ENCODE measurements at places on chromosomes 16 and 17. TPM values are rescaled to one million over a fixed set of nuclear protein-coding genes. Genes with fewer than 3 reads are reported as not detected.
A peak's percentile ranks its signal among the peaks of the same experiment; 100 is the strongest.

- no peak overlapping the region for H3K4me3 ChIP-seq
- no peaks in the 10 kb centered on the region for H3K27me3 ChIP-seq
- no peaks in the 10 kb centered on the region for H3K4me1 ChIP-seq
- no peak for DNase-seq
- peaks cover 6% of the 10 kb centered on the region for H3K36me3 ChIP-seq
- H3K27ac ChIP-seq, result no peak overlapping the region
Observed at GRCh38 chr17:30422171-30422570, 43.4 kb downstream of the CPD start.

TBKBP1 gene
- 28.3 TPM for total RNA-seq

DNA sequence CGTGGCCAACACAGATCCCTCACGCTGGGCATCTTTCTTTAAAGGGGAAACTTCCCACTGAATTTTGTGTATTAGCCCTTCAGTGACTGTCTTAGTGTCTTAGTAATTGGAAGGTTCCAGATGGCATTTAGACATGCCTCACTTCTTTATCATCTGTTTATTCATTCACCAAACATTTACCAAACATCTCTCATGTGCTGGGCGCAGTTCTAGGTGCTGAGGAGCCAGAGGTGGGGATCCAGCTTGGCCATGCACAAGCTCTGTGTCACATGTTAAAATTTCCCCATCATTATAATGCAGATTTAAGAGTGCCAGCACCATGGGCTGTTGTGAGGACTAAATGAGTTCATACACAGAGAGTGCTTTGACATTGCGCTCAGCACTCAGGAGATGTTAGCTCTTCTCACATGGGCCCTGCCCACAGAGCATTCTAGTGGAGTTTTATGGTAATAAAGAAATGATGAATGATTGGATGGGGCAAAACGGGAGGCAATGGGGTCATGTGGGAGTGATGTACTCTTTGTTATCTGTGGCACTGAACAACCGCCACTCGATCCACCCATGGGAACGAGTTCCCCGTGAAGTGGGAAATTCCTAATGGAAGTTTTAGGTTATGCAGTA lies 119.7 kb downstream of the SNX29 start:
- peaks cover 56% of the 10 kb centered on the region for H3K4me1 ChIP-seq
- DNase-seq, result no peak
- no peaks in the 10 kb centered on the region for H3K27me3 ChIP-seq
- H3K36me3 ChIP-seq, result no peaks in the 10 kb centered on the region
- peak overlapping the region; percentile 7 for H3K27ac ChIP-seq

DNA sequence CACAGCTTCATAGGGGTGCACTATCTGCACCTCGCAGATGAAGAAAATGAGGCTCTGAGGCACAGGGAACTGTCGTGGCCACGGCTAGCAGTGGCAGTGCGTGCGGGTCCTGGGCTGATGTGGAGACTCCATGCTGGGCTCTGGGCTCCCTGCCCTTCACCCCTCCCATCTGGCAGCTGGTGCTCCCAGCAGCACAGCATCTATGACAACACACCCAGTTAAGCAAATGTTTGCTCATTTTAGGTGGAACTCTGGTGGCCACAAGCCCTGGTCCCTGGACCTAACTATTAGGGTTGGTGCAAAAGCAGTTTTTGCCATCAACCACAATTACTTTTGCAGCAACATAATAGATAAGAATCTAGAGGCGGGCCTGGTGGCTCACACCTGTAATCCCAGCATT lies 30.9 kb downstream of the IFT140 start:
- H3K36me3 ChIP-seq, result peaks cover 39% of the 10 kb centered on the region
- H3K27ac ChIP-seq, result no peak overlapping the region
- DNase-seq, result no peak
- no peaks in the 10 kb centered on the region for H3K4me1 ChIP-seq
- no peak overlapping the region for H3K4me3 ChIP-seq
- H3K27me3 ChIP-seq, result no peaks in the 10 kb centered on the region

ARL4D gene
- 8.8 TPM for total RNA-seq

EFNB3 gene
- 5.0 TPM for total RNA-seq

- no peaks in the 10 kb centered on the region for H3K36me3 ChIP-seq
- H3K4me1 ChIP-seq, result peaks cover 27% of the 10 kb centered on the region
- H3K27ac ChIP-seq, result peak within 1 kb of the TSS; percentile 70
Observed at GRCh38 chr17:2029911-2030778, at the start of gene DPH1. Gene DPH1 (plus strand): TSS chr17:2030153. CDS start chr17:2030170, 17 bp downstream.

DNA sequence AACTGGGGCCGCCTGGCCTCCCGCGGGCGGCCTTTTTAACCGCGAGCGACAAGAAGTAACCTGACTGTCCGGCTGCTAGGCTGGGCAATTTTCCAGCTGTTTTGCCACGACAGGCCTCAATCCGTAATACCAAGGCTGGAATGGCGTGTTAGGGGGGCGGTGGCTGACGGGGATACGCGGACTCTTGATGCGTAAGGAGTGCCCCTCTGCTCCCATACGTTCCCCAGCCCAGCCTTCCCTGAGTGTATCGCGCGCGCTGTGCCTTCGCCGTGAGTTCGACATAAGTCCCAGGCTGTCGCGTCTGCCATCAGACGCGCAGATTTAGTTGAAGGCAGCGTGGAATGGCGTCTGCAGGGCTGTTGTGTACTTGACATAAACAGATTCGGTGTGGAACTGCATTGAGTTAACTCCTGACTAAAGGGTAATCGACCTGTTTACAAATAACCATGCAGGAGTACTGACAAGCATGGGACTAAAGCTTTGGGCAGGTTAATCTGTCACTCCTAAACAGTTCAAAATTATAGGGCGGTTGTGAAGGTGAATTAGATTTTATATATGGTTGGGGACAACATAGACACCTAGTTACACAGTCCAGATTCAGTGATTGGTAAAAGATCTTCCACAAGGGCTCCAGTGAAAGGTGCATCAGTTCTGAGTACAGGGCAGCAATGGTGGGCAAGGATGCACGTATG lies 16.6 kb upstream of the ERN1 start:
- no peak for DNase-seq
- H3K27ac ChIP-seq, result peak overlapping the region; percentile 92
- H3K36me3 ChIP-seq, result peaks cover 22% of the 10 kb centered on the region
- peaks cover 38% of the 10 kb centered on the region for H3K4me1 ChIP-seq
- peak overlapping the region; percentile 72 for H3K4me3 ChIP-seq
- H3K27me3 ChIP-seq, result no peaks in the 10 kb centered on the region

GRCh38 chr17:17691468-17692263 lies 10.4 kb downstream of the RAI1 start:
- no peaks in the 10 kb centered on the region for H3K36me3 ChIP-seq
- no peak overlapping the region for H3K4me3 ChIP-seq
- H3K27ac ChIP-seq, result peak overlapping the region; percentile 99
- DNase-seq, result no peak
- no peaks in the 10 kb centered on the region for H3K27me3 ChIP-seq

CALB2 gene
- total RNA-seq, result not detected

- DNase-seq, result no peak
- no peaks in the 10 kb centered on the region for H3K27me3 ChIP-seq
- H3K4me3 ChIP-seq, result peak overlapping the region; percentile 53
- peaks cover 40% of the 10 kb centered on the region for H3K4me1 ChIP-seq
- H3K27ac ChIP-seq, result peak overlapping the region; percentile 28
- H3K36me3 ChIP-seq, result no peaks in the 10 kb centered on the region
Observed at GRCh38 chr16:66372078-66372897, 5.8 kb downstream of the CDH5 start.

- no peaks in the 10 kb centered on the region for H3K27me3 ChIP-seq
- peaks cover 4% of the 10 kb centered on the region for H3K36me3 ChIP-seq
- H3K4me3 ChIP-seq, result peak within 1 kb of the TSS; percentile 78
- peak; percentile 92 for DNase-seq
- peaks cover 67% of the 10 kb centered on the region for H3K4me1 ChIP-seq
- H3K27ac ChIP-seq, result peak within 1 kb of the TSS; percentile 97
Observed at GRCh38 chr17:17836818-17837379, at the start of gene SREBF1. Gene SREBF1 (minus strand): TSS chr17:17836986. CDS start chr17:17836817, 169 bp downstream.

RNU2-1 gene
- total RNA-seq, result 8,653 TPM

GRCh38 chr17:973053-973452 lies 6.5 kb downstream of the NXN start:
- no peak for DNase-seq
- no peak overlapping the region for H3K27ac ChIP-seq
- no peaks in the 10 kb centered on the region for H3K36me3 ChIP-seq
- no peak overlapping the region for H3K4me3 ChIP-seq
- H3K27me3 ChIP-seq, result no peaks in the 10 kb centered on the region
- peaks cover 33% of the 10 kb centered on the region for H3K4me1 ChIP-seq

GRCh38 chr17:4500191-4500571 lies 1.5 kb downstream of the SPNS2 start:
- H3K27ac ChIP-seq, result peak overlapping the region; percentile 87
- H3K4me1 ChIP-seq, result peaks cover 70% of the 10 kb centered on the region
- no peak for DNase-seq
- H3K36me3 ChIP-seq, result no peaks in the 10 kb centered on the region
- peak overlapping the region; percentile 71 for H3K4me3 ChIP-seq

- H3K4me3 ChIP-seq, result no peak overlapping the region
- no peaks in the 10 kb centered on the region for H3K27me3 ChIP-seq
- no peaks in the 10 kb centered on the region for H3K36me3 ChIP-seq
- DNase-seq, result no peak
Observed at GRCh38 chr17:13874134-13874533, 195.2 kb upstream of the COX10 start.

DNA sequence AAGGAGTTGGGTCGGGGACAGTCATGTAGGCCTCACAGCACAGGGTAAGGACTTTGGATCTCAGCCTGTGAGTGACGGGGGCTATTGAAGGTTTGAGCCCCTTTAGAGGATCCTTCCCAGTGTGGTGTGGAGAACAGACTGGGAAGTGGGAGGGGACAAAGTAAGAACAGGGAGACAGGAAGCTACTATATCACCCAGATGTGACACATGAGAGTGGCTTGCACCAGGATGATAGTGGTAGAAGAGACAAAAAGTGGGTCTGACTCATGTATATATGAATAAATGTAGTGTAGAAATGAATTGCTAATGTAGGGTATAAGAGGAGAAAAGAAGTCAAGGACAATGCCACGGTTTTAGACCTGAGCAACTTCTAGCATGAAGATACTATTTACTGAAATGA lies 4.5 kb downstream of the NUP93 start:
- no peaks in the 10 kb centered on the region for H3K36me3 ChIP-seq
- H3K27me3 ChIP-seq, result no peaks in the 10 kb centered on the region
- DNase-seq, result no peak

GDPD1 gene
- 2.9 TPM for total RNA-seq

- H3K4me3 ChIP-seq, result no peak overlapping the region
- peaks cover 44% of the 10 kb centered on the region for H3K4me1 ChIP-seq
- H3K27me3 ChIP-seq, result no peaks in the 10 kb centered on the region
- H3K27ac ChIP-seq, result peak overlapping the region; percentile 96
- no peak for DNase-seq
Observed at GRCh38 chr17:58520843-58521430, 6.5 kb upstream of the MTMR4 start.

NPIPA8 gene
- not detected for total RNA-seq

DNA sequence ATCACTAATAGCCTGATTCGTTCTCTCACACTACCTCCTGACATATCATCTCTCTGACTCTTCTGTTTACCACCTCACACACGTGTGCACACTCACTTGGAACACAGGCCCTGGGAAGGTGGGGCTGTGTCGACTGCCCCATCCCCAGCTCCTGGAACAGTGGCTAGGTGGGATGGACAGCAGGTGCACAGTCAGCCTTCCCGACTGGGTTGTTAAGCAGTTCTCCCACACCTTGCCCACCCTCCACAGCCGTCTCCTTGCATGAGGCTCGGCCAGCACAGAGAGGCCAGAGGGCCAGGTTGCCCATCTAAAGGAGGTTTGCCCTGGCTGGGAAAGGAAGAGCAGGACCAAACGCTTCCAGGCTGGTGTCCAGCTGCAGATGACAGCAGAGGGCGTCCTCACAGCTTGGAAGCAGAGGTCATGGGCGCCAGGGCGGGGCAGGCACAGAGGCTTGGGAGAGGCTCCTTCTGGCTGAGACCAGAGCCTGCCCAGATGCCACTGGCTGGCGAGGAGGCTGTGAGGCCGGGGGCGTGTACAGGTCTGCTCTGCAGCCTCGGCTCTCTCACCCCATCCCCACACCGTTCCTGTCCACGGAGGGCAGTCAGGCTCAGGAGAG lies 92.8 kb downstream of the AMFR start:
- no peaks in the 10 kb centered on the region for H3K27me3 ChIP-seq
- no peak overlapping the region for H3K27ac ChIP-seq
- H3K4me3 ChIP-seq, result no peak overlapping the region
- peak; percentile 39 for DNase-seq

GRCh38 chr17:74759941-74760340 lies 11.5 kb downstream of the NHERF1 start:
- H3K4me3 ChIP-seq, result no peak overlapping the region
- no peaks in the 10 kb centered on the region for H3K27me3 ChIP-seq
- DNase-seq, result peak; percentile 63
- H3K4me1 ChIP-seq, result peaks cover 78% of the 10 kb centered on the region

DNA sequence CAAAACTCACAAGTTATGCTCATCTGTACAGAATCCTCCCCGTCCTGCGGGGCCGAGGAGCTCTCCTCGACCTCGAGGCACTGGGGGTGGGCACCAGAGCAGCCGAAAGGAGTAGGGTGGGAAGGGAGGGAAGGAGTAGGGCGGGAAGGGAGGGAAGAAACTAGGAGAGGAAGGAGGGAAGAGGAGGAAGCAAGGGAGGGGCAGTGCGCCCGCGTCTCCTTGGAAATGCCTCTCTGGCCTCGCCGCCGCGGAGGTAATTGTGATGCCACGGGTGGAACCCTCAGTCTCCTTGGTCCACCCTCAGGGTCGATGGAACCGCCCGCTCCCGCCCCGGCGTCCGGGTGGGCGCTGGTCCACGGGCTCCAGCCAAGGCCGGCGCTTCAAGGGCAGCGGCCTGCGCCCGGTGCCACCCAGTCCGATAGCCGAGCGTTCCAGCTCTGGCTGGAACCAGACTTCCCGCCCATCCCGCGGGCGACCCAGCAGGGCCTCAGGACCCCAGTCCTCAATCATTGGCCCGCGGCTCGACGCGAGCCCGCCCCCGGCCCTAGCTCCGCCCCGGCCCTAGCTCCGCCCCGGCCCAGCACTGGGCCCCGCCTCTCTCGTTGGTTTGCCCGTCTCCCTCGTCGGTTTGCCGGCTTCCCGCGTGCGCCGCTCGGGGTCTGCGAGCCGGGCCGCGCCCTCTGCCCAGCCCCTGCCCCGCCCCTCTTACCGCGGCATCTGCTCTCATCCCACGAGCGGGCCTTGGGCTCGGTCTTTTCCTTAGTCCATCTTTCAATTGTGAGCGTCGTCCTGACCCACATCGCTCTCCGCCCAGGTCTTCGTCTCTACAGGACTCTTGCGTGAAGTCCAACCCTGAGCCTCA lies 596 bp downstream of the PROCA1 start:
- peaks cover 15% of the 10 kb centered on the region for H3K4me1 ChIP-seq
- H3K4me3 ChIP-seq, result peak overlapping the region; percentile 40
- peak overlapping the region; percentile 84 for H3K27ac ChIP-seq
- H3K27me3 ChIP-seq, result no peaks in the 10 kb centered on the region
- DNase-seq, result peak; percentile 92
- H3K36me3 ChIP-seq, result no peaks in the 10 kb centered on the region

Measured in upper lobe of left lung (tissue), 6 donors.